ENCODE measurements at places on chromosomes 2 and 18. TPM values are rescaled to one million over a fixed set of nuclear protein-coding genes. Genes with fewer than 3 reads are reported as not detected.

DNA sequence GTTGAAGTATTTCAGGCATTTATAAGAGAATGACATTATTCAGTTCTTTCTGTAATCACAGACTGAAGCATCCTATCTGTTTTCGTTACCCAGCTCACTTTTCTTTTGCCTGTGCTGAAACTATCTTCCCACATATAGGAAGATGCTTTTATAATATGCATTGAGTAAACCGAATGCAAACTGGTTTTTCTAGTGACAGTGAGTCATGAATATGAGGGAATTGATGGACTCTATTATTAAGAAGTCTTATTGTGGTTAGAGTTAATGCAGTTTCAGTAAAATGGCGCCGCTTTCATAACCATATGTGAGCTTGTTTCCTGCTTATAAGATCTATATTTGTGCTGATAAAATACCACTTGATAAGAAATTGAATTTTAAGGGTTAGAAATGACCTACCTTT lies 59.2 kb downstream of the ACVR2A start:
- no peaks in the 10 kb centered on the region for H3K4me1 ChIP-seq
- DNase-seq: no peak
- H3K4me3 ChIP-seq: no peak overlapping the region
- no peaks in the 10 kb centered on the region for H3K27me3 ChIP-seq
- H3K36me3 ChIP-seq: no peaks in the 10 kb centered on the region

GRCh38 chr18:37534627-37535026 lies 31.0 kb downstream of the CELF4 start:
- no peak overlapping the region for H3K27ac ChIP-seq
- peaks cover 11% of the 10 kb centered on the region for H3K4me1 ChIP-seq
- no peaks in the 10 kb centered on the region for H3K36me3 ChIP-seq
- H3K27me3 ChIP-seq: peaks cover 68% of the 10 kb centered on the region

DNA sequence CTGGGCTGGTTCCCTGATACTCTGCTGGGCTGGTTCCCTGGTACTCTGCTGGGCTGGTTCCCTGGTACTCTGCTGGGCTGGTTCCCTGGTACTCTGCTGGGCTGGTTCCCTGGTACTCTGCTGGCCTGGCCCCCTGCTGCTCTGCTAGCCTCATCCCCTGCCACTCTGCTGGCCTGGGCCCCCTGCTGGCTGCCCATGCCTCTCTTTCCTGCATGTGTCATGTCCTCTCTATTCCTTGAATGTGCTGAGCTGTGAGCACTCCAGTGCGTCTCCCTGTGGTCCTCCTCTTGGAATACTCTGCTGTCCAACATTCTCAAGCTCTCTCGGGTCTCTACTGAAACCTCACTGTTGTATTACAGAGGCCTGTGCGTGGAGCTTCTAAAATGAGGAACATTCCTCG lies 216.3 kb downstream of the RNF144A start:
- no peak overlapping the region for H3K4me3 ChIP-seq
- no peak overlapping the region for H3K27ac ChIP-seq
- no peaks in the 10 kb centered on the region for H3K36me3 ChIP-seq
- peak; percentile 28 for DNase-seq

DNA sequence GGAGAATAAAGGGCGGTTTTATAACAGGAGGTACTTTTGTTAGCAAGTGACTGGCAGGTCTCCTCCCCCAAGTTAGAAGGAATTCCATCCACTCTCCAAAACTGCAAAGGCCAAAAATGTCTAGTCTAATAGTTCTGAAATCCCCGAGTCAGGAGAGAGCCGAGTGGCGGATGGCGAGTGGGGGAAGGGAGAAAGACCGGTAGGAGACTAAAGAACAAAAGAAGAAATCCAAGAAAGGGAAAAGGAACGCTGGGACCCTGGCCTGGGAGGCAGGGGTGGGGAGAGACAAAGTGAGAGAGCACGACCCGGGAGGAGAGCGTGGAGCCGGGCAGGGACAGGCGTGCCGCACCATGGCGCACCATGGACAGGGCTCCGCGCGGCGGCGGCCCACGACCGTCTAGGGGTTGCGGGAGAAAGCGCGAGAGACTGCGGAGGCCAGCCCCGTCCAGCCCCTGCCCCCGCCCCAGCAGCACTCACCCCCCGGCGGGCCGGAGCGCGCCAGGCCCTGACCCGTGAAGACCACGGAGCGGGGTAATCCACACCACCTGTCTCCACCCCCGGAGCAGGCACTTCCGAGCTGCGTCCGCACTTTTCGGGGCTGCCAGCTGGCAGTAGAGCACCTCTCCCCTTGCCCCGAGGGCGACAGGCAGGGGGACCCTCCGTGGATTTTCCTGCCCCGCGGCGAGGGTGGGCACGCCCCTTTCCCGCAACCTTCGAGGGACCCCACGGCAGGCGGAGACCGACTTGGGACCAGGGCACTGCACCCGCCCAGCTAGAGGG lies 1.6 kb downstream of the CDH2 start:
- peaks cover 6% of the 10 kb centered on the region for H3K4me1 ChIP-seq
- DNase-seq: no peak
- H3K36me3 ChIP-seq: no peaks in the 10 kb centered on the region

GRCh38 chr18:79496237-79496977 lies 100.7 kb downstream of the NFATC1 start:
- no peak for DNase-seq
- peaks cover 6% of the 10 kb centered on the region for H3K36me3 ChIP-seq
- no peak overlapping the region for H3K4me3 ChIP-seq
- no peaks in the 10 kb centered on the region for H3K27me3 ChIP-seq

- DNase-seq: peak; percentile 66
- no peaks in the 10 kb centered on the region for H3K4me1 ChIP-seq
- no peak overlapping the region for H3K4me3 ChIP-seq
- H3K27me3 ChIP-seq: no peaks in the 10 kb centered on the region
Measured at GRCh38 chr2:71129902-71130151, 202 bp downstream of the MCEE start.

DNA sequence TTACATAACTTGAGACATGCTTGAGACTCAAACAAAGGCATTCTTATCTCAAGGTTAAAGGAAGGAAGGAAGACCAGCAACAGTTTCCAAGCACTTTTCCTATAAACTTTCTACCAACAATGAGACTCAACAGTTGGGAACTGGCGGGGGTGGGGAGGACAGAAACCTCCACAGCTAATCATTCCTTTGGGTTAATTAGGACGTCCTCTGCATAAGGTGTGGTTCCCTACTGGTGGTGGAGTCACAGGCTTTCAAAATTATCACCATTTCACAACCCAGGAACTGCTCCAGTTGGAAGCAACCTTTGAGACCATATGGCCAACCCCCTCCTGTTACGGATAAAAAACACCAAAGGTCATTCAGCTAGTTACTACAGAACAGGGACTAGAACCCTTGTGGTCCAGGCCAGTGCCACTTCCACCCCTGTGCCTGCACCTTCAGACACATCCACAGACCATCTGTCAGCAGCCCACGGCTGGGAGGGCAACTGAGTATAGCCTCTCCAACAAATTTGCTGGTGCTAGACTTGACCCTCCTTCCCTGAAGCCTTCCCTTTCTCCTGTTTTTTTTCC lies 30.1 kb upstream of the ATL2 start:
- H3K27ac ChIP-seq: no peak overlapping the region
- DNase-seq: no peak
- no peaks in the 10 kb centered on the region for H3K36me3 ChIP-seq
- no peak overlapping the region for H3K4me3 ChIP-seq

GRCh38 chr2:195586062-195586714 lies 70.8 kb upstream of the SLC39A10 start:
- no peak overlapping the region for H3K27ac ChIP-seq
- H3K4me1 ChIP-seq: peaks cover 6% of the 10 kb centered on the region
- H3K27me3 ChIP-seq: no peaks in the 10 kb centered on the region
- no peak for DNase-seq
- no peak overlapping the region for H3K4me3 ChIP-seq
- no peaks in the 10 kb centered on the region for H3K36me3 ChIP-seq

DNA sequence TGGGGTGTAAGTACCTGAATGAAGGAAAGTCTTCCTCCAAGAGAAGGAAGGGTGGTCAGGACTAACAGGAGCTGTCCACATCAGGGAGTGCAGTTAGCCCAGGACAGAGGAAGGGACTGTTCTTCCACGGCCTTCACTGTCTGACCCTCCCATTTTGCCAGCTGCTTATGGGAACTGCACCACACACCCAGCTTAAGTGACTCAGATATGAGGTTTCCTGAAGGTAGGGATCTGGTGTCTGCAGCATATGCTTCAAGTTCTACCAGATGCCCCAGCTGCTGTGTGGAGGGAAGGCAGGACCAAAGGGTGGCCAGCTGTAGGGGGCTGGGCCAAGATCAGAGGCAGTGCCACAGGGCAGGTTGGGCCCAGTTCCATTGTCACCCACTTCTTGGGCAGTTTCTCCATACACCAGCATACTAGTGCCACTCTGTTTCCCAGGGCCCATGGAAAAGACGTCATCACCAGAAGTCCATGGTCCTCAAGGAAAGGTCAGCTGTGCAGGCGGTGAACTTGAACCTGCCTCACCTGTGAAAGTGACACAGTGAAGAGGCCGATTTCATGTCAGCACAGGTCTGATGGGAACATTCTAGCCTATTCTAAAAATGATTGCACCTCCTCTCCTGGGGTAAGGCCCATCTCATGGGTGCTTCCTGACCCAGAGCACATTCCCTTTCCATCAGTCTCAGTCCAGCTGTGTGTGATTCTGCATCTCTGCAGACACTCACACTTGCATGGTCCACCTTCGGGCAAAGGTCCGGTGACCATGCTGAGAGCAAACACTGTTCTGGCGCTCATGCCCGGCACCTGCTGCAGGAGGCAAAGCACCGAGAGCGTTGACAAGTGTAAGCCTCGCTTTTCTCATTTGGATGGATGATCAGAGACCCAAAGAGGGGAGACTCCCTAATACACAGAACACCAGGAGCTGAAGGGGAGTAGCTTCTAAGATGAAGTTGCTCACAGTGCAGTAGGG lies 68.0 kb downstream of the ACAA2 start:
- peaks cover 13% of the 10 kb centered on the region for H3K4me1 ChIP-seq
- DNase-seq: no peak
- no peaks in the 10 kb centered on the region for H3K36me3 ChIP-seq
- no peaks in the 10 kb centered on the region for H3K27me3 ChIP-seq

Gene TLX2
- total RNA-seq: not detected

Gene DYSF
- 2.0 TPM for total RNA-seq

Gene ANKRD30BL
- not detected for total RNA-seq
